ENCODE measurements at places on chromosomes 5 and 9.

DNA sequence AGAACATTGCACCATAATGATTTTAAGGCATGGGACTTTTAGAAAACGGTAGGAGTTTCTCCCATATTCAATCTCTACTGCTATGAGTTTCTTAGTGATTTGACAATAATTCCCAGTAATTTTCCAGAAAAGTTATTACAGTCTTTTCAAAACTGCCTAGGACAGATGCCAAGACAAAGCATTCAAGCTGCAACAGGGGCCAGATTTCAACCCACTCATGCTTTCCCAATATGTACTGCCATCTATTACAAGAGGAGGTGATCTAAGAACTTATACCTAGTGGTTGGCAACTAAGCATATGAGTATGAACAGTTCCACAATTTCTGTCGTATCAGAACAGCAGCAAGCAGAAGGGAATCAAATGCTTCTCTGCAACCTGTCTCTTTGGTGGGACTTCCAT lies 95.1 kb upstream of the TMED7 start:
- DNase-seq, result no peak

DNA sequence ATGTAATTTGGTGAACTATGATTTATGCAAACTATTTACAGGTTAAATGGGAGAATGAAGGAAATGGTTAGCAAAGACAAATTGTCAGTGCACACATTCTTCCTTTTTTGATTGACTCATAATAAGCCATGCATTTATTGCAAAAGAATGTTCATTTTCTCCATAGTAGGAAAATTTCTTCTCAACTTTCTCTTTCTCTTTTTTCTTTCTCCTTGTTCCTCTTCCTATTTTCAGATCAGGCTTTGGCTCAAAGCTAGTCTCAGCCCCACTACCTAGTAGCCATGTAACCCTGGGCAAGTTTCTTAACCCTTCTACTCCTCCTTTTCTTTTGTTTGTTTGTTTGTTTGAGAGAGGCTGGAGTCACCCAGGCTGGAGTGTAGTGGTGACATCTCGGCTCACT lies 156.6 kb downstream of the PIK3R1 start:
- DNase-seq, result no peak

DNA sequence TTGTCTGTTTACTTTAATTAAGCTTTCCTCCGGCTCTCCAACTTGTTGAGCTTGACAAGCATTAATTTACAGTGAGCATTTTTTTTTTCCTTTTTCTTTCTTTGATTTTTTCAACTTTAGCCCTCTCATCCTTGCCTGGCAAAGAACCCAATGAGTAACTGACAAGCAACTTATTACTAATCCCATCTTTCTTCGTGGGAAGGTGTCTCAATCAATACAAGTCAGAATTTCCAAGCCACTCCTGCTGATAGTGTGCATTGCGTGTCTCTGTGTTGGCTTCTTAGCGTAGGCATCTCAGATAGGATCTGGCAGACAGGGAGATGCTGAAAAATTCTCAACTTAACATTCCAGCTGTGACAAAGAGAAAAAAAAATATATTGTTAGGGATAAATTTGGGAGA lies 527.7 kb upstream of the WWC1 start:
- DNase-seq, result peak; percentile 61

- DNase-seq, result no peak
These were observed 18.5 kb upstream of the FER start for GRCh38 chr5:108729242-108729615.

GRCh38 chr9:133569891-133570690 lies 35.6 kb downstream of the ADAMTSL2 start:
- DNase-seq, result no peak

Data from skeletal muscle cell (primary cell).